Right atrium auricular region (tissue), 2 donors: ENCODE measurements at places on chromosomes 13 and 19. TPM values are rescaled to one million over a fixed set of nuclear protein-coding genes. Genes with fewer than 3 reads are reported as not detected.

- no peak for DNase-seq
These were observed 16.1 kb downstream of the KLF5 start for GRCh38 chr13:73074926-73075325.

Gene KLF5
- 1.7 TPM for total RNA-seq

Gene ELSPBP1
- not detected for total RNA-seq

Gene CRLF1
- 73.9 TPM for total RNA-seq

Gene ADGRE3
- total RNA-seq = not detected

- DNase-seq = no peak
These were observed 2.9 kb downstream of the SBNO2 start for GRCh38 chr19:1170938-1171754.

DNA sequence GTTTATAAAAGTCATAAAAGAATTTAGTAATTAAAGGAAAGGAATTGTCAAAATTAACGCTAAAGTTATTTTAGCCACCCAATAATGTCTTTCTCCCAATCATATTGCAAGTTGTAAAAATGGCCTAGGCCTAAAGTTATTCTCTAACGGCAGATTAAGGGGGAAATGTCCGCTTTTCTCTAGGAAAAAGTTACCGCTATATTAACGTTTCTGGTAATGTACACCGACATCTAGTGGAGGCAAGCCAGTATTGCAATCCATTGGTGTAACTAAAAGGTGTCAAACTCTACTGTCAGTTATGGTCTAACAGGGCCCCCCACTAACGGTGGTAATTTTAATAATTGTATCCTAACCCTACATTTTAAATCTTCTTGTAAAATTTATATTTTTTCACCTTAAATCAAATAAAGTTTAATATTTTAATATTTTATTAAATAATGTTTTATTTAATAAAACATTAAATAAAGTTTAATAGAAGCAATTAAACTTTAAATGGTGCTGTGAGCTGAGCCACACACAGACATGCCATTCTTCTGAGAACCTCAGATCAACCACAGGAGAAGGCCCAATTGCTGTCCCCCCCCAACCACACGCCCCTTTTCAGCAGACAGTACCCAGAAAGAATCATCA, 35.9 kb upstream of the ZSCAN5A start:
- DNase-seq = no peak

GRCh38 chr13:24341439-24341838, 32.1 kb downstream of the C1QTNF9 start:
- DNase-seq = no peak

GRCh38 chr13:60627071-60627686, 230.2 kb downstream of the TDRD3 start:
- DNase-seq = no peak

Gene SOX1
- not detected for total RNA-seq

- DNase-seq = no peak
These were observed 45.3 kb downstream of the CAPN12 start for GRCh38 chr19:38699027-38699346.

Gene ZNF836
- total RNA-seq = 2.2 TPM

GRCh38 chr19:49912965-49913685, 15.9 kb upstream of the ATF5 start:
- DNase-seq = no peak

- DNase-seq = no peak
These were observed 100.6 kb downstream of the PTPRS start for GRCh38 chr19:5240011-5240410.

GRCh38 chr13:114152831-114153371, 20.5 kb upstream of the RASA3 start:
- DNase-seq = no peak

DNA sequence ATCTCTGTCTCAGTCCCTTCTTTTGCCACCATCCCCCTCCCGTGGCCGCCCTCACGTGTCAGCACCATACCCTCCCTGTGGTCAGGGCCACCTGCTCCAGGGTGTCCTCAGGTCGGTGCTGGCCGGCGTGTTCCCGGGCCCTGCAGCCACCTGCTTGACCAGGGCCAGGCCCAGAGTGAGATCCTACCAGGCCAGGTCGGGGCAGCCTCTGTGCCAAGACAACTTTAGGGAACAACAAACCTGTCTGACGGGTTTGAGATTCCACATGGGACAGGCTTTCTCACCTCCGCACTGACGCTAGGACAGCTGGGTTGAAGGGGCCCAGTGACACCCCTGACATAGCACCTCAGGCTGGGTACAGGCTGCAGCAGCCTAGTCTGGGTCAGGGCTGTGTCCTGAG, 7.5 kb upstream of the SBNO2 start:
- no peak for DNase-seq

- DNase-seq = no peak
These were observed 37.7 kb downstream of the LHFPL6 start for GRCh38 chr13:39565036-39565949.

DNA sequence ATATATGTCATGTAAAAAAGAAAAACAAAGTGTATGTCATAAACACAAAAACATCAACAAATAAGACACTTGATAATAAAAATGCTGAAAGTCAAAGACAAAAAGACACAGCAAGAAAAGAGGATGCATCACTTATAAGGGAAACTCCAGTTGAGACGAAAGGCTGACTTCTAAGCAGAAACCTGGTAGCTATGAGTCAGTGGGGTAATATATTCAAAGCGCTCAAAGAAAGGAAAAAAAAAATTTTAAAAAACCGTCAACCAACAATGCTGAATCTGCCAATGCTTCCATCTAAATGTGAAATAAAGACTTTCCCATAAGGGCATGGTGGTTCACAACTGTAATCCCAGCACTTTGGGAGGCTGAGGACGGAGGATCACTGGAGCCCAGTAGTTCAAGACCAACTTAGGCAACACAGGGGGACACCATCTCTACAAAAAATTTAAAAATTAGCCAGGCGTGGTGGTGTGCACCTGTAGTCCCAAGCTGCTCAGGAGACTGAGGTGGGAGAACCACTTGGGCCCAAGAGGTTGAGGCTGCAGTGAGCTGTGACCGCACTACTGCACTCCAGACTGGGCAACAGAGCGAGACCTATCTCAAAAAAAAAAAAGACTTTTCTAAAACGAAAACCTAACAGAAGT, 24.0 kb downstream of the USP12 start:
- no peak for DNase-seq

Gene DGKH
- total RNA-seq = 4.1 TPM

GRCh38 chr19:32464279-32464678, 58.7 kb downstream of the DPY19L3 start:
- no peak for DNase-seq

GRCh38 chr19:34432797-34433196, 4.6 kb downstream of the UBA2 start:
- no peak for DNase-seq

DNA sequence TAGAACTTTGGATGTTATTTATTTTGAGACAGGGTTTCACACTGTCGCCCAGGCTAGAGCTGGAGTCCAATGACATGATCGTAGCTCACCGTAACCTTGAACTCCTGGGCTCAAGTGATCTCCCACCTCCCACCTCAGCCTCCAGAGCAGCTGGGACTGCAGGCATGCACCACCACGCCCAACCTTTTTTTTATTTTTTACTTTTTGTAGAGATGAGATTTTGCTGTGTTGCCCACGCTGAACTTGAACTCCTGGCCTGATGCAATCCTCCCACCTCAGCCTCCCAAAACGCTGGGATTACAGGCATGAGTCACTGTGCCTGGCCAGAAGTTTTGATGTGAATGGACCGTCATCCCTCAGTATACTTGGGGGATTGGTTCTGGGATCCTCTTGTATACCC, 13.7 kb downstream of the ANKRD27 start:
- DNase-seq = no peak

DNA sequence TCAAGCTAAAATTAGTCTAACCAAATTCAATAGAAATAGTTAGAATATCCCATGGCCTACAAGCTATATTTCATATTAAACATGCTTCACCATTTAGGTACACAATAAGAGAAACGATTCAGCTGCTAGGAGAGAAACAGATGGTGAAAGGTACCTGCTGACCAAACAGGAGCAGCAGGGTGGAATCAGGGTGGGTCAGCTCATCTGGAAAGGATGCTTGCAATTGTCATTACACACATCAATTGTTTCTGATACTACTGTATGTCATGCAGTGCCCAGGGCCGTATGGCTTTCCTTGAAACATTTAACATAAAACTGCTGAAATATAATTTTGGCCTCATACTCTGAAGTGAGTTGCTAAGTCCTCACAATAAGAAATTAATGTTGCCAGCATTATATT, 776.0 kb downstream of the DACH1 start:
- no peak for DNase-seq

GRCh38 chr13:108734676-108735075, 105.3 kb downstream of the MYO16 start:
- no peak for DNase-seq

Gene FUZ
- total RNA-seq = 22.5 TPM

DNA sequence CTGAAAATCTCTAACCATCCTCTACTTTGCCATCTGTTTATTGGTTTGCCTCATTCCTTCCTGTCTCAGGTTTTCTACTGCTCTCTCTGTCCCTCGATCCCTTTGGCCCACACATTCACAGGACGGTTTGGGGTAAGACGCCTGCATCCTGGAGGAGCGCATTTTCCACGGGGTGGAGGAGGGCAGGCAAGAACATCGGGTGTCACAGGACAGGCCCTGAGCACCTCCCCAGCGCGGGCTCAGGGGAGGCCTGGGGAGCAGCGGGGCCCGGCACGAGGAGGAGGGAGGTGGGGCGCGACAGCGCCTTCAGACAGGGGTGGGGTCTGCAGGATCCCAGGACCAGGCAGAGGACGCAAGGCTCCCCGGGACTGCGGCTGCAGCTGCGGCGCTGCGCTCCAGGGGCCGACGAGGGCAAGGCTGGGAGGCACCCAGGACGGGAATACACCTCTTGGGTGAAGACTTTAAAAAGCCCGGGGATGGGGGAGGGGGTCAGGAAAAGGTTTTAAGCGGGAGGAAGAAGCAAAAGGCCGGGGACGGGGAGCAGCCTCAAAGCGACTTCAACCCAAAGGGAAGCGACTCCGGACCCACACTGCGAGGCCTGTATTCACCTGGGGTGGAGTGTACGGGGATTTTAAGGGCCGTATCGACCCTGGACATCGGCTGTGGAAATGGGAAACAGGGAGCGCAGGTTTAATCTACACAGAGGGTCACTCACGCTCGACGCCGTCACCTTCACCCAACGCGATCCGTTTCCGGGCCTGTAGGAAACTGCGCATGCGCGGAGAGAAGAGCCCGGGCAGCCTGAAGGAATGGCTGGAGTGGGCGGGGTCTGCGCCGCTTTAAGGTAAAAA, at the start of gene ZNF415:
ZNF415 (minus strand) TSS at position 770 of the 851 bp plus-strand sequence. CDS start 10,234 bp downstream, outside the sequence.
- peak; percentile 84 for DNase-seq

- no peak for DNase-seq
These were observed 71.5 kb downstream of the ARHGAP35 start for GRCh38 chr19:46932346-46932745.

Gene EFNA2
- not detected for total RNA-seq

GRCh38 chr19:18000480-18000914, 7.5 kb upstream of the ARRDC2 start:
- DNase-seq = no peak

GRCh38 chr19:929203-929890, 3.5 kb downstream of the ARID3A start:
- no peak for DNase-seq

DNA sequence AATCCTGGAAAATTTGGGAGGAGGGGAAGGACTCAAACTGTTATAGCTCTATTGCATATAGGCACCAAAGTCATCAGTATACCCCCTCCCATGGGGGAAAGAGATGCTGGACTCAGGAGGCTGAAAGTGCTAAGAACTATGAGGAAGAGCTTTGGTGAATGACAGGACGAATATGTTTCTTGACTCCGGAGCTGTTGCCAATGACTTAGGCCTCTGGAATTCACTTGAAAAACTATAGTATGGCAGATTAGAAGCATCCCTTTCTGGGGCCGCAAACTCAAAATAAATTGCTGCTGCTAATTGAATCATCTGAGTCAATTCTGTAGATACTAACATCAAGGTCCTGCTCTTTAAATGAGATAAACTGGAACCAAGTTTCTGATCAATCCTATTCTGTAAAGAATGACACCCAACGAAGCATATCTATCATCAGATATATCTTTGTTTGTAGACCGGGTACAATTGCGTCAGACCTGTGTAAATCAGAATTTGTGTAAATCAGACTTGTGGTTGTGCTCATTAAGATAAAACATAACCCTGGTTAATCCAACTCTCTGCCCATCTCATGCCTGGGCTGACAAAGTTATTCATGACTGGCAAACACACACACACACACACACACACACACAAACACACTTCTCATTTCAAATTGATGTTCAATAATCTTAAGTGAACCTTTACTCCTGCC, 1793.8 kb upstream of the PCDH20 start:
- no peak for DNase-seq

- DNase-seq = no peak
These were observed 8.0 kb downstream of the FRY start for GRCh38 chr13:32039528-32039927.
